ENCODE measurements at places on chromosomes 6 and 20. TPM values are rescaled to one million over a fixed set of nuclear protein-coding genes. Genes with fewer than 3 reads are reported as not detected.

GRCh38 chr6:19159089-19159488, 678.1 kb upstream of the ID4 start:
- no peaks in the 10 kb centered on the region for H3K27me3 ChIP-seq
- H3K36me3 ChIP-seq: no peaks in the 10 kb centered on the region
- no peaks in the 10 kb centered on the region for H3K4me1 ChIP-seq
- DNase-seq: no peak
- no peak overlapping the region for H3K27ac ChIP-seq
- H3K4me3 ChIP-seq: no peak overlapping the region

Gene SH3BGRL2
- 5.2 TPM for total RNA-seq

Gene SLC29A1
- 92.5 TPM for total RNA-seq

DNA sequence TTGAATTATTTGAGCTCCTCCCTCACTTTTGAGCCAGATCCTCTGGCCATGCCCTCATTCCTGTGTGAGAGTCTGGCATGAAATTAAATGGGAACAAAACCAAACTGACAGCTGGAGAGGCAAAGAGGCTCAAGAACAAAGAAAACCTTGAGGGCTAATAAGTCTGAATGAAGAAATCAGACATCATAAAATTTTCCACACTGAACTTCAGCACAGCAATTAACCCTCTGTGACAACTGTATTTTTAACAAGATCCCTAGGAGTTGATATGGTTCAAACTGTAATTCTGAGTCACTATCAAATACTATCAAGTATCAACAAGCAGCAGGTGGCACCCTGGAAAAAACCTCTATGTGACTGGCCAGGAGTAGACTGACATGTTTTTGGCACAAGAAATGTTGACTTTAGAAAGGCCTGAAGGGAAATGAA, 109.4 kb upstream of the EMILIN3 start:
- no peak overlapping the region for H3K4me3 ChIP-seq
- no peak for DNase-seq
- H3K27ac ChIP-seq: no peak overlapping the region
- peaks cover 15% of the 10 kb centered on the region for H3K36me3 ChIP-seq

- DNase-seq: no peak
- peaks cover 34% of the 10 kb centered on the region for H3K4me1 ChIP-seq
- no peak overlapping the region for H3K27ac ChIP-seq
- H3K4me3 ChIP-seq: no peak overlapping the region
- no peaks in the 10 kb centered on the region for H3K27me3 ChIP-seq
- peaks cover 5% of the 10 kb centered on the region for H3K36me3 ChIP-seq
Observed at GRCh38 chr6:52535711-52536423, 41.0 kb downstream of the TRAM2 start.

DNA sequence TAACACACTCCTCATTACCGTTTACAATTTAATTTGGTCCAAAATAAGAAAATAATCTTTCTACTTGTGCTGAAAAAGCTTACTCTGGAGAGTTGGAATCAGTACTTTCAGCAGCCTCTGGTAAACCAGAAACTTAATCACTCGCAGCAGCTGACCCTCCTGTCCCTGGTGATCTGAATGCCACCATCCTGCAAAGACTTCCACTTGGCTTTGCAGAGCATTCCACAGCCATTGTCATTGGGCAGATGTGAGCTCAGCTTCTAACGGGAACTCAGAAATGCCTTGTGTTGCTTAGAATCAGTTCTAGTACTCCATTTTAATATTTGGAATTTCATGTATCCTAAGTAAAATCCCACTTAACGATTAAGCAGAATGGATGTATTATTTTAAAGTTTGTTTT, 59.7 kb downstream of the PHACTR1 start:
- peaks cover 21% of the 10 kb centered on the region for H3K27me3 ChIP-seq
- H3K27ac ChIP-seq: no peak overlapping the region
- no peak for DNase-seq
- H3K36me3 ChIP-seq: no peaks in the 10 kb centered on the region
- H3K4me1 ChIP-seq: no peaks in the 10 kb centered on the region

DNA sequence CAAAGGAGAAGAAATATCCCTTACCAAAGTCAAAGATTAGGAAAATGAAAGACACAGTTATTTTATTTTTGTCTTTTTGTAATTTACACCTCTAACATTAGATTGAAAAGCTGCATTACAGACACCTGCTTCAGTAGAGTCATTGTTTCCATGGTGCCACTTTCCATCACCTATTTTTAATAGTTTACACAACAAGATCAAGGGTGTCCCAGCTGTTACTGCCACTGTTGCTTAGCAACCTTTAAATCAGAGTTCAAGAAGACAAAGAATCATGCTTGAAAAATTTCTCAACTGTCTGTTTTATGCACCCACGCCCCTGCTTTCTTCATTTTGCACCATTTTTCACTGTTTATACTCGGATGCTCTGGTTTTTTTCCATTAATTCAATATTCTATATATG, 668.2 kb upstream of the GJE1 start:
- H3K27ac ChIP-seq: no peak overlapping the region
- no peaks in the 10 kb centered on the region for H3K27me3 ChIP-seq
- DNase-seq: no peak
- H3K4me3 ChIP-seq: no peak overlapping the region
- peaks cover 12% of the 10 kb centered on the region for H3K4me1 ChIP-seq

DNA sequence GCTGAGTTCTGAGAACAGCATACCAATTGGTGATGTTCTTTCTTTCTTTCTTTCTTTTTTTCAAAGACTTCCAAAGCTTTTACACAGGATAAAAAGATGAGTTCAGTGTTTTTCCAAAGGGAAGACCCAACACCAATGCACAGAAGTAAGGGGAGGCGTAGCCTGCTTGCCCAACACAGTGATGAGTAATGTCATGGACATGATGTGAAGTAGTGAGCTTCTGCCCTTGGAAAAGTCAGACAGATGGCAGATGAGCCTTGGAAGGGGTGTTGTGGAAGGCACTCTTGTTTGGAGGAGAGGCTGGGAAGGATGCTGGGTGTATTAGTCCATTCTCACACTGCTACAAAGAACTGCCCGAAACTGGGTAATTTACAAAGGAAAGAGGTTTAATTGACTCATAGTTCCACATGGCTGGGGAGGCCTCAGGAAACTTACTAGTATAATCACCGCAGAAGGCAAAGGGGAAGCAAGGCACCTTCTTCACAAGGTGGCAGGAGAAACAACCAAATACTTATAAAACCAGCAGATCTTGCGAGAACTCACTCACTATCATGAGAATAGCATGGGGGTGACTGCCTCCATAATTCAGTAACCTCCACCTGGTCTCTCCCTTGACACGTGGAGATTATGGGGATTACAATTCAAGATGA, 12.6 kb downstream of the LRP11 start:
- H3K36me3 ChIP-seq: no peaks in the 10 kb centered on the region
- H3K4me1 ChIP-seq: peaks cover 19% of the 10 kb centered on the region
- peaks cover 13% of the 10 kb centered on the region for H3K27me3 ChIP-seq
- no peak overlapping the region for H3K27ac ChIP-seq
- no peak overlapping the region for H3K4me3 ChIP-seq

Gene PDYN
- total RNA-seq: not detected

GRCh38 chr6:93859971-93860370, 440.6 kb upstream of the EPHA7 start:
- H3K36me3 ChIP-seq: no peaks in the 10 kb centered on the region
- no peak overlapping the region for H3K27ac ChIP-seq
- H3K4me3 ChIP-seq: no peak overlapping the region
- H3K4me1 ChIP-seq: no peaks in the 10 kb centered on the region
- H3K27me3 ChIP-seq: no peaks in the 10 kb centered on the region

DNA sequence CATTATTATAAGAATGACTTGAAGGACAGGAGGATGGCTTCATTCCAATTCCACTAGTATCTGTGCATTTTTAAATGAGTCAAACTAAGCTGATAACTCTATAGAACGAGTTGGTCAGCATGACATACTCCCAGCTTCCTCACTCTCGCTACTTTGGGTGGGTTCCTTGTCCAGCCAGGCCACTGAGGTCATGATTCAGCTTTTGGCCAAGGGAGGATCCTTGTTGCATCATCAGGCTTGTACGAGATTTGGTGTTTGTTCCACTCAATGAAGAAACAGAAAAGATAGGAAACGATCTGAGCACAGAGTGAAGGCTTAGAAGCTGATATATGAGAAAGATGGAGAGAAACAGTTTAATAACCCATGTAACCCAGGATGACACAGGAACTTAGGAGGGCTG, 19.8 kb downstream of the NEDD9 start:
- no peak for DNase-seq
- no peak overlapping the region for H3K27ac ChIP-seq
- peaks cover 30% of the 10 kb centered on the region for H3K36me3 ChIP-seq
- no peak overlapping the region for H3K4me3 ChIP-seq

Measured in activated naive CD8-positive, alpha-beta T cell treated with anti-CD3 and anti-CD28 coated beads for 36 hours (primary cell).